Fibroblast of upper back skin (primary cell): ENCODE measurements at places on chromosomes 1 and 21.

DNA sequence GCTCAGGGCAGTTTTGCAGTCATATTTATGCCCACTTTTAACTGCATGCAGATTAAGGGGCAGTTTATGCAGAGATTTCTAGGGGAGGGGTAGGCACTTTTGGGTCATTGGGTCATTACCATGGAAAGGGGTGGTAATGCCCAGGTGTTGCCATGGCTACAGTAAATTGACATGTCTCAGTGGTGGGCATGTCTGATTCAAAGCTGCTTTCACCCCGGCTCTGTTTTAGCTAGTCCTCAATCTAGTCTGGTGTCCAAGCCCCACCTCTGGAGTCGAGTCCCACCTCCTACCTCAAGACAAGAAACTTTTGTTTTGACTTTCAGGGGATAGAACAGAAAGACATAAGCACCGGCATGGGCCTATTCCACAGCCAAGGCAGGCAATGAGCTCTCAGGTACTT, 8.9 kb upstream of the NEK2 start:
- no peak for DNase-seq

DNA sequence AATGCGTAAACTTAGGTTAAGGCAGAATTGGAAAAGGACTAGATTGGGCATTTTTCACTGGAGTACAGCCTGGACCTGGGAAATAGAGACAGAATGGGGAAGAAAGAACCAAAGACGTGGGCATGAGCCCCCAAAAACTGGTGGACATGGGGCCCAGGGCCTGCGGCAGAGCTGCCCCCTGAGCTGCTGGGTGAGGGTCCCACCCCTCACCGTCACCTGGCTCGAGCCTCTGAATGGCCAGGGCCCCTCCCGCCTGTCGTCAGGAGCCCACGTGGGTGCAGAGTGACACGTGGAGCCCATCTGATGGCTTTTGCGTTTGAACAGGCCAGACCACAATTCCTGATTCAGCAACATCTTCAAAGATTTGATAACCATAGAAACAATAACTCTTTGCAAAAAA, 360.9 kb upstream of the VAMP3 start:
- DNase-seq, result no peak

DNA sequence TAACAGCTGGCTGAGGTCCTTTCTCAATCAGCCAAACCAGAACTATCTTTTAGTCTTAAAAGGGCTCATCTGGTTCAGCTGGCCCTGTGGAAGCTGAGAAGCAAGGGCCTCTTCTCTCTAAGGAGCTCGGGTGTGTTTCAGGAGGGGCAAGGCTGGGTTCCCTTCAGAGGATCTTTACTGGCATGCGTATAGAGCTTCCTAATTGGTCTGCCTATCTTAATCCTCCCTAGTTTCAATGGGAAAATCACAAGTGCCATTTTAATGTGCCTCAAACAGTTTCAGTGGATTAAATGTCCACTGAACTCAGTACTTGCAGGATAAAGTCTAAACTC, 81.5 kb upstream of the LBR start:
- no peak for DNase-seq

DNA sequence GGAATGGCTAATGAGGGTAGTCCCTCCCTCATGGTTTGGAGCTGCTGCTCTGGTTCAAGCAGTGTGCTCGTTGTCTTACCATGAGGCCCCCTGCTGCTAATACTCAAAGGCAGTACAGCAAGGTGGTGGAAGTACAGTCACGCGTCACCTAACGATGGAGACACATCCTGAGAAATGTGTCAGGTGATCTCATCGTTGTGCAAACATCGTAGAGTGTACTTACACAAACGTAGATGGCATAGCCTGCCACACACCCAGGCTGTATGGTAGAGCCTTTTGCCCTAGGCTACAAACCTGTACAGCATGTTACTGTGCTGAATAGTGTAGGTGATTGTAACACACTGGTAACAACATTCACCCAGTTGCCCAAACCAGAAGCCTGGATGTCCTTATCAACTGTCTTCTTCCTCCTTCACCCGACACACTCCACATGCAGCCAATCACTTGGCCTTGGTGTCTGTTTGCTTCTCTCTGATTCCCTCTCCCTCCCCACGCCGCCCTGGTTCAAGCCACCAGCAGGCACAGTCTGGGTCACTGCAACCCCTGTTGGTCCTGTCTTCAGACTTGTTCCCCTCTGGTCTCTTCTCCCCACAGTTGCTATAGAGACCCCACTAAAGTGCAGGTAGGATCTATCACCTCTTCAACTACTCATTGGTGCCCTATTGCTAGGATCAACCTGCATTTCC, 6.0 kb upstream of the KCNA2 start:
- DNase-seq, result no peak

DNA sequence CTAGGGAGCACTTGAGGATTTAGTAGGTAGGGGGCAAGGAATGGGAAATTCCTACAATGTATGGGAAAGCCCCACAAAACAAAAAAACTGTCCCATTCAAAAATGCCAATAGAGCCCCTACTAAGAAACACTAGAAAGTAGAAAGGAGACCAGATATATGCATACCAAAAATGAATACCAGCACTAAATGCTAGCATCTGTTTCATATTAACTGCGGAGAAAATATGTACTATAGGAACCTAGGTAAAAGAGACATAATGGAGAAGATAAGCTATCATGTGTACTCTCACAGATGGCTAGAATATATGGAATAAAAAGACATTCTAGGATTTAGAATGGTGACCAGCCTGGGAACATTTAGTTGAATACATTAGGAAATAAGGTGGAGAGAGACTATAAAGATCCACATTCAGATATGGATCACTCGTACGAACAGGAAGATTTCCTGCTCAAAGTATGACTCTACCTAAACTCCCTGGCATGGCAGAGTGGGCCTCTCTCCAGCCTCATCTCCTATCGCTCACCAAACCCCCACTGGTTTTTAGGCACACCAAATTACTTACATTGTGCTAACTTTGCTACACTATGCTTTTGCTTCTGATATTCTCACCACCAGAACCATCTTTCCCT, 18.3 kb downstream of the ZNHIT6 start:
- DNase-seq, result peak; percentile 57

DNA sequence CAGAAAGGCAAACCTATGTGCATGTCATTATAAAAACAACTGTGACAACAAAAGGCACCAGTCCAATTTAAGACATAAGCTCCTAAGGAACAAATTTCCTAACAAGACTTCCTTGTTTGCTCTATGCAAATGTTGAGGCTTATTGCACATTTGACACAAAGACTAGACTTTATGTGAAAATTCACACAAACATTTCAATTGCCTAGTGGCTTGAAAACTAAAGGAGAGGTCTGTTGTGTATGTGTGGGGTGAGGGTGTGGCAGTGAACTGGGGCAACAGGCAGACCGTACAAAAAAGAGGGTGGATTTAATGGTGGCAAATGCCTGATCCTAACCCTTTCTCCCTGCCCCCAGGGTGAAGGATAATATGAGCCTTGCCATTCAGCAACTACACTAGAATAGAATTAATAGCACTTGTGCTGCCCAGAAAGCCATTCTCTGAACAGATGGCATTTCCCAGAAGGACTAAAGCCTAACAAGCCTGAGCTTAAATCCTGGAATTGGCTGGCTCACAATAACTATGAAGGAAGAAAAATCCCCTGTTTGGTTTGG, 73.9 kb downstream of the GLUL start:
- DNase-seq, result no peak

DNA sequence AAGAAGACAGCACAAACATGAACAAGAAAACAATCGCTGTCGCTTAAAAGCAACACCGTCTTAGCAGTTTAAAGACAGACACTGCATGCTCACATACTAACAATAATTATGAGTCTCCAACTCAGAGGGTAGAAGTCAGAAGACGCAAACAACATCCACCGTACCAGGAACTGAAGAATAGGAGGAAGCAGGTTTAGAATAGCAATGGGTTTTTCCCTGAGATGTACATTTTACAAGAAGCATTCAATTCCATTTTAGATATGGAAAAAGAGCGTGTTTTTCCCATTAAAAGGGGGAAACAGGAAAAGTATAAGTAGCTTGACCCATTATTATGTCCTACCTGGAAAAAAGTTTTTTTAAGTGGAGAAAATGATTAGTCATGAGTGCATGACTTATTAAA, 34.5 kb upstream of the KCNE1 start:
- no peak for DNase-seq

GRCh38 chr1:182200025-182200812, 138.7 kb upstream of the ZNF648 start:
- DNase-seq, result no peak

- no peak for DNase-seq
These were observed 28.9 kb upstream of the FMOD start for GRCh38 chr1:203379825-203380224.

DNA sequence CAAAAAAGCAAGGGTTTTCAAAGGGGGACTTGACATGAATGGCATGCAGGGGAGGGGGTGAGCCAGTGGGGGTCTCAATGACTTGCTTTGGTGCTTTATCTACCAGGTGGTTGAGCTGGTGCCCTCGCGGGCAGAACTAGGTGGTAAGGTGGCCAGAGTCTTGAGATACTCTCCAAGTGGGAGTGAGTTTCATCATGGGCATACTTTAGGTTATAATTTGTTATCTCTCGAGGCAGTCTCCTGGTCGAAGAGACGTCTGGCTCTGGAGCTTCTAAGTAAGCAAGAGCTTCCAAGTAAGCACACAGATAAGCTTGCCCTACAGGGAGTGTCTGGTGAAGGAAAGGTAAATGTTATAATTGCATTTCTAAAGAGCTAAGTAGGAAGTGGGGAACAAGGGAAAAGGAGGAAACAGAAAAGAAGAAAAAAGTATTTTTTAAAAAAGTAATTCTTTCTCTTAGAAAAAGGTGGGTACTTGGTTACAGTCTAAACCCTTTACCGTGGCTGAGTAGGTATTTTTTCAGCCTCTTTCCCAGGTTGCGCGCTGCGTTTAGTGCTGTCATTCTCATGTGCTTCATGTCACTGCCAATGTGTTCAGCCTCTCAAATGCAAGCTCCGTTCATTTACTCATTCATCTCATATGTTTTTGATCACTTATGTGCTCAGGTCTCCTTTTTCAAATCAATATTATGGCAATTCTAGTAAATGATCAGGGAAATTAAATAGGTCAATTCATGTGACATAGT, 31.6 kb upstream of the DNAJC6 start:
- no peak for DNase-seq

GRCh38 chr1:82086739-82087138, 286.0 kb downstream of the ADGRL2 start:
- DNase-seq, result peak; percentile 34
